ENCODE measurements at places on chromosomes 12 and 14.

- DNase-seq = no peak
Measured at GRCh38 chr12:13146336-13146938, 43.0 kb upstream of the GSG1 start.

DNA sequence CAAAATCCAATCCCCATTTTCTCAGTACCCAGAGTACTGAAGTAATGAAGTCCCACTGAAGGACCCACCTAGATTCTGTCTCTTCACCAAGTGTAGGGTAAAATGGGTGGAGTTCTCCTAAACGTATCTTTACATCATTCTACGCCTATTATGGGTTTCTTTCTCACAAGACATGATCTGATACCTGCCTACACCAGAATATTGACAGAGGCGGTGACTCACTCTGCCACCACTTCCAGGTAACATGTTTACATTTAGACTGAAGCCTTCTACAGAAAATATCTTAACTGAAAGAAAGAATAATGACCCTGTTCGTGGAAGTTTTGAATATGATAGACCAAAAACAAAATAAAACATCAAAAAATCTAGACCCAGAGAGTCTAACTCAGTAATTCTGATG is 89.8 kb downstream of the BTG1 start:
- no peak for DNase-seq

GRCh38 chr12:99387661-99388060 is 259.9 kb upstream of the GARIN6 start:
- no peak for DNase-seq

DNA sequence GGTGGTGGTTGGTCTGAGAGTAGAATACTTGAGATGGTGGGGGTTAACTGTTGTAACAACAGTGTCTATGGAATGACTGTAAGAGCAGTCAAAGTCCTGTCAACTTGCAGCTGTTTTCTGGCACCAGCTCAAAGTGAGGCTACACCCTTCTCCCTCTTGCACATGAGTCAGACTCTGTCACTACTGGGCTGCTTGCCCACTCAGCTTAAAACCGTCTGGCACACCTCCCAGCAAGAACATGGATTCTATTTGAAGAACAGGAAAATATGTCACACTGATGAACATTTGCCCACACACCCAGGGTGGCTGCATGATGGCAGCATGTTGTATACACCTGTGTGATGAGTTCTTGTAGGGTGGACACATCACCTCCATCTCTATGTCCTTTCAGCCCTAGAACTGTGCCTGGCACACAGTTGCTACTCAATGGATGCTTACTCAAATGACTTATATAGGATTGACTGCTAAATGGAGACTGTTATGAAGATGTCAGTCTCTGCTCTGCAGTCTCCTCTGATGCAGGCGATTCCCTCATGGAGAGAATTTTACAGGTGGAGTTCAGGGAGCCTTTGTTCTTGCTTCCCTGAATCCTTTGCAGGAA is 19.3 kb upstream of the SERPINA6 start:
- DNase-seq = peak; percentile 99

- no peak for DNase-seq
Measured at GRCh38 chr12:67692966-67693365, 44.4 kb downstream of the DYRK2 start.

GRCh38 chr12:84912198-84913128 is at the start of gene SLC6A15:
SLC6A15 (minus strand) TSS chr12:84912799; CDS start chr12:84892120, 20,679 bp downstream.
- DNase-seq = peak; percentile 92

GRCh38 chr12:3891201-3891600 is 18.0 kb upstream of the PARP11 start:
- DNase-seq = no peak

GRCh38 chr12:51864833-51865670 is 16.5 kb upstream of the FIGNL2 start:
- no peak for DNase-seq
